ENCODE measurements at places on chromosomes 6 and 20.
A peak's percentile ranks its signal among the peaks of the same experiment; 100 is the strongest.

GRCh38 chr6:147586044-147586443 is 77.6 kb downstream of the SAMD5 start:
- no peak for DNase-seq

DNA sequence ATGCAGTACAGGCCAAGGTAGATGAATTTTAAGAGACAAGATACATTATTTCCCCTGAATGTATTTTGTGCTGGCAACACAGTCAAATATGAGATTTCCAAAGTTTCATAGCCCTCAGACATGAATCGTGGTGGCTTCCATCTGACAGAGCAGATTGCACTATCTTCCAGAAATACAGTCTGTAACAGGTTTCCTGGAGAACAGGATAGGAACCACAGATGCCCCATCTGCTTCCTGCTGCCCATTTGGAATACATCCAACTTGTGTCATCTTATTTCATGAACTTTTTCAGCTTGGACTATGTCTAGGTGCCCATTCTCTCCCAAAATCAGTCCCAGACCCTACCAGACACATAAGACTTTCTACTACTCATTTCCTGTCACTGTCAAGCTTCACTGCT is 426.0 kb downstream of the KIF16B start:
- no peak for DNase-seq

DNA sequence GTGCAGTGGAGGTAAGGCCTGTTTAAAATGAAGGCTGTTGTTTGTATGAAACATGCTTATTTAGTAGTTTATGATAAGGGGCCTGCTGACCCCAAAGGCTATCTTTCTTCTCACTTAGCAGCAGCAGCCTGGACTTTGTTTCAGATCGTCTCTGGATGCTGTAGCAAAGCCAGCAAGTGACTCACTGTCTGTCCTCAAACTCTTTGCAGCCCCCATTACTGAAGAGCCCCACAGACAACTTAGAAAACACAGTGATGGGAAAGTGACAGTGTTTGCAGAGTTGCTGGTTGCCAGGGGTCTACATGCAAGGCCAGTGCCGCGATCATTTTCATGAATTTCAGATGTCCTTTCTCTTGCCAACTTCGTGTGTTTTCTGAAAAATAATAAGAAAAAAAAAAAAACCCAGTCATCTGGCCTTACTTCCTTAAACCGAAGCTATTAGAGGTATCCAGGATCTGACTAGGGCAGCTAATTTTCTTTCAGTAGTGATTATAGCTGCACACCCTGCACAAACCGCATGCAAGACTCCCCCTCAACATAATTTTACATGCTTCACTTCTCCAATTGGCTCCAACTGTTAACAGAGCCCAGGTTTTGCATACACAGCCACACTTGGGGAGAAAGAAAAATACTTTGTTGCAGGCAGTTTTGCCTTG is 11.6 kb upstream of the F13A1 start:
- peak; percentile 51 for DNase-seq

GRCh38 chr20:61822396-61822795 is 243.3 kb downstream of the TAF4 start:
- no peak for DNase-seq

- DNase-seq = peak; percentile 71
Measured at GRCh38 chr20:51531141-51531710, 11.3 kb downstream of the NFATC2 start.

GRCh38 chr6:154388803-154389202 is 32.2 kb upstream of the IPCEF1 start:
- no peak for DNase-seq

GRCh38 chr6:88982720-88983119 is 19.3 kb upstream of the RNGTT start:
- DNase-seq = peak; percentile 55

DNA sequence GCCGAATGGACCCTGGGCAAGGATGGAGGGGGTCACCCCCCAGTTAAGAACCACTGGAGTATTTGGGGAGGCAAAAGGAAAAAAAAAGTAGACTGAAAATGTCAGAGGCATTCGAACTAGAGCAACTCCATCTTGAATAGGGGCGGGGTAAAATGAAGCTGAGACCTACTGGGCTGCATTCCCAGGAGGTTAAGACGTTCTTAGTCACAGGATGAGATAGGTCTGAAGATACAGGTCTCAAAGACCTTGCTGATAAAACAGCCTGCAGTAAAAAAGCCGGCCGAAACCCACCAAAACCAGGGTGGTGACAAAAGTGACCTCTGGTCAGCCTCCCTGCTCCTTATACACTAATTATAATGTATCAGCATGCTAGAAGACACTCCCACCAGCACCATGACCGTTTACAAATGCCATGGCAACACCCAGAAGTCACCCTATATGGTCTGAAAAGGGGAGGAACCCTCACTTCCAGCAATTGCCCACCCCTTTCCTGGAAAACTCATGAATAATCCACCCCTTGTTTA is 70.4 kb upstream of the KCNG1 start:
- no peak for DNase-seq

DNA sequence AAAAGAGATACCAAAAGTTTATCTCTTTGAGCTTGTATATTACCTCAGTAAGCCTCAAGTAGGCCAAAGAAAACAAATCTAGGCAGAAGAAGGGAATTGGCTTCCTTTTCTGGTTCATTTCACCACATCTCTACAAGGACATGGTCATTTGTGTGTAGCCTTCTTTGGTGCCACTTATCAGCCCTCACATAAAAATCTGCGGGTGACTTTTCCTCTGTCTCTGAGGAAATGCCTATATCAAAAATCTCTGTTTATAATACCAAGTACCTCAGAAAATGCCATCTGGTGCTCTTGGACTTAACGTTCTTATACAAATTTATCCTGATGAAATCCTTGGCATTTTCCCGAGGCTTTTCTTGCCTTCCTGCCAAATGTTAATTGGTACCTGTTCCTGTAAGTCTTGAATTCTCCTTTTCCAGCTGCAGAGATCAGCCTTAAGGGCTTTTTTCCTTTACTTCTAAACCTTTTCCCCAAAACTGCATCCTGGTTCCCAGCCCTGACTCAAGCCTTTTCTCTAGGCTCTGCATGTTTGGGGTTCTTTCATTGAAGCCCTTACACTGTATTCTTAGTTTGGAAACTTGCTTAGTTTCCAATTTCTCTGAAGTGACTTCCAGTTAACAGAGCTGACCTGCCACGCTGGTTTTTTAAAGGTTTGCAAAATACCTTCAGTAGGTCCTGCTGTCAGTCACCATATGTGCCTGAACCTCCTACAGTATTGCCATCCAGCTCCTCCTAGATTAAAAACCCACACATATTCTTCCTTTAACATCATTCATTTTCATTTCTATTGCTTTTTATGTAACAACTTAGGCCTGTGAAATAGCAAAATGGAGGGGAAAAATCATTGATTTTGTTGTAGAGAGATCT is 191.2 kb upstream of the PREP start:
- no peak for DNase-seq

DNA sequence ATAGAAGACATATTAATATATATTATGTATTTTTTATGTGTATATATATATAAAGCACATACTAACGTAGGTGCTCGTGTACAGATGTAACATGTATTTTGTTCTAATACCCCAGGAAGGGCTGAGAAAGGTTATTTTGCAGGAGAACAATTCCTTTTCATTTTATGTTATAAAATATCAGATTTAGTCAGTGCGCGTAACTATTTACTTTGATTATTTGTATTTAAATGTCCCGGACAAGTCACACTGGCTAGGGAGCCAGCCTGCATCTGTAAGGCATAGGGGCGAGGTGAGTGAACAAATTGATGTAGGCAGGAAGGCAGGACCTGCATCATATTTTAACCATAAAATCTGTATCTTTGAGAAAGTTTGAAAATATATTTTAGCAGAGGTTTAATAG is 74.1 kb downstream of the BMP7 start:
- no peak for DNase-seq

DNA sequence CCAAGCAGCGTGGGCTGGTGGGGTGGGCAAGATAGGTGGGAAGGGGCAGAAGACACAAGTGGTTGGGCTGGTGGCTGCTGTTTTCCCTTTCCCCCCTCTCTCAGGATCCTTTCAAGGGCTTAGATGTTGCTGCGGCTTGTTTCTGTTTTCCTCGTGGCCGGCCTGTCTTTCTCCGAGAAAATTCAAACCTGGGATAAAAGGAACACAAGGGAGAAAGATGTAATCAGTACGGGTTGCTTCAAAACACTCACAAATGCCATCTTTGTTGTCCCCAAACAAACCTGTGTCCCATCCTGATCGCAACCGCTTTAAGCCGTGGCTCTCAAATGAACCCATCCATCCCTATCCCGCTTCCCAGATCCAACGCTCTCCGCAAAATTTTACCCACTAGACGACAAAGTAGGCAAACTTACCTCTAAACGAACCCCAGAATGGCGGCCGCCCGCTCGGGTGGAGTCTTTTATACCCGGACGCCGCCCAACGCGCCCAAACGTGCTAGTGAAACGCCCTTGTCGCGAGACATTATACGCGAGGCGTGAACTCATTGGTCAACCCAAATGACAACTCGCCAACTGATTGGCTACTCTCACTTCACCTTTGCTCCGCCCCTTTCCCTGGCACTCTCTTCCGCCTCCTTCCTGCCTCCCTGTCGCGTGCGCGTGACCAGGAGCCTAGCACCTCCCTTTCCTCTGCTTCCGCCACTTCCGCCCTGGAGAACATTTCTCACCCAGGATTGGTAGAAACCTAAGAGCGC is at the start of gene PPP1R10:
Gene PPP1R10 (minus strand): TSS at position 433 of the 754 bp plus-strand sequence. CDS start 7,299 bp downstream, outside the sequence.
- peak; percentile 94 for DNase-seq

- no peak for DNase-seq
Measured at GRCh38 chr6:19697744-19698290, 139.4 kb upstream of the ID4 start.

DNA sequence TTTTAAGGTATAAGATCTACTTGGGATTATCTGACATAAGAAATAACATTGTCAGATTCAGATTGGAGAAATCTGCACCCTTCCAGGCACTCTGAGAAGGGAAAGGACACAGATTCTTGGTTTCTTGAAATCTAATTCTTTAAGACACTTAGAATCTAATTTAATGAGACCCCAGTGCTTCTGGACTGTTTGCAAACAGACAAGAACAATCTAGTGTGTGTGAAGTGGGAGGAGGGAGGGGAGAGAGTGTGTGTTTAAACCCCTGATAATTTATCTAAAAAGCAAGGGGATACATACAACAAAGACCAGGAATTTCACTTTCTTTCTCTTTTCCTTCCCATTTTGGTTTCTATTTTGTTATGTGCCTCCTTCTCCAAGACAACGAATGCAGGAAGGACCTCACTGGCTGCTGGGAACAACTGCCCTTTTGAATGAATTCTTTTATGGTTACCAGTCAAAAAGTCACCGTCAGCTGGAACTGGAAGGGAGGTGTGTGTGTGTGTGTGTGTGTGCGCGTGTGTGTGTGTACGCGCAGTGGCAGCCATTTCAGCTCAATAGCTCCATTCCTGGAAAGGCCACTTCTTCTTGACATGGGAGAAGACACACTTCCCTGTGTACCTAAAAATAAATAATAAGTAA is 129.4 kb downstream of the BCAS1 start:
- no peak for DNase-seq

DNA sequence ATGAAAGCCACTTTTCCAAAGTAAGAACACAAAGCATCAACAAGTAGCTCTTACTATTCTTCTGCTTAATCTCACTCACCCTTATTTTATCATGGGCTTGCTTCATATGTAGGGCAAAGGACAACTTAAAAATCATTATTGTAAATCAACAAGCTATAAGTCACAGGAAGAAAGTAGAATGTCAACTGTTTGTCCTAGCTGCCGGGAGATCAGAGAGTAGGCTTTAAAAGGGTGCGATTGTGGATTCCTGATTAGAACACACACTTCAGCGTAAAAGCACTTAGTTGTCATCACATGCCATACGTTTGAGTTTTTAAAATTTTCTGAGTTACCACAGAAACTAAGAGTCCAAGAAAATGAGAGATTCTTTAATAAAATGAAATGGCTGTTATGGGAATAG is 44.4 kb upstream of the NHSL1 start:
- DNase-seq = no peak

GRCh38 chr6:37520926-37521325 is 21.2 kb upstream of the CCDC167 start:
- no peak for DNase-seq

DNA sequence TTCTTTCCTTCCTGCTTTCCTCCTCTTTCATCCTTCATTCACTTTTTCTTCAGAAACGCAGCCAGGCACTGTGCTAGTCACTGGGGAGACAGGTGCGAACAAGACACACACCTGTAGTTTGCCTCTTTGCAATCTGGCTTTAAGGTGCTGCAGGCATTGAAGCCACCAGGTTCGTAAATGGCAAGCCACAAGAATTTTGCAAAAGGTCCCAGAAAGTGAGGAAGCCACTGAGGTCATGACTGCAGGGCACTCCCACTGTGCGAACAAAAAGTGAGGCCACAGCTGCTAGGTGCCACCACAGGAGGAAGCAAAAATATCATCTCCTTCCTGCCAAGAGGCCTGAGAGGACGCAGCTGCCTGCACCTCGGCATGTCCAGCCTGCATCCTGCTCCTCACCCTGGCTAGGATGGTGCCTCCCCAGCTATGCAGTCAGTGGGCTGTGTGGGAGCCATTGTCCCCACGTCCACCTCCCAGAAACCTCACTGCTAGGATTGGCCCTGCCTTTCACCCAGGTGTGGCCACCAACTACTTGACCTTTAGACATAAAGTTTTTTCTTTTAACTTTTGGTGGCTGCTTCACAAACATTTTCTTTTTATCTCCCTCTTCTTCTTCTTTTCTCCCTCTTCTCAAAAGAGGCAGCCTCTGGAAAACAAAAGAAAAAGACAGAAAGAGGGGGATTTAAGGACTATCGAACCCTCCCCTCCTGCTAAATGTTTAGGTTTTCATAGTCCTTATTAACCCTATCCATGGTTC is 230.8 kb downstream of the BCAS1 start:
- peak; percentile 51 for DNase-seq

- no peak for DNase-seq
Measured at GRCh38 chr6:39815356-39815755, 23.2 kb downstream of the DAAM2 start.

DNA sequence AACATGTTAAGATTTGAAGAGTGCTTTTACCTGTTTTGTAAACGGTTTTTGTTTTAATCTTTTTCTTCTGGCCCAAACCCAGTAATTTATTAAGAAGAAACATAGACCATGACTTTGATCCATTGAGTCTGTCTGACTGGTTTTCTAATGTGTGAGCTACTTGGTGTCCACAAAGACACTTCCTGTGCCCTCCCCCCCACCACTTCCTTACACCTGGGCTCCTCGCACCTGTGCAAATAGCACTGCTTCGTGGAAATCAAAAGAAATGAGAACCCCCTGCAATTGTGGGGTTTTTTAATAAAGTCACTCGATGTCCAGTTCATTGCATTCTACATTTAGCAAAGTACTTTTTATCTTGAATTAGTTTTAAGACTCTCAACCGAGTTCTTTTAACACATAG is 65.5 kb downstream of the SMOC2 start:
- no peak for DNase-seq

DNA sequence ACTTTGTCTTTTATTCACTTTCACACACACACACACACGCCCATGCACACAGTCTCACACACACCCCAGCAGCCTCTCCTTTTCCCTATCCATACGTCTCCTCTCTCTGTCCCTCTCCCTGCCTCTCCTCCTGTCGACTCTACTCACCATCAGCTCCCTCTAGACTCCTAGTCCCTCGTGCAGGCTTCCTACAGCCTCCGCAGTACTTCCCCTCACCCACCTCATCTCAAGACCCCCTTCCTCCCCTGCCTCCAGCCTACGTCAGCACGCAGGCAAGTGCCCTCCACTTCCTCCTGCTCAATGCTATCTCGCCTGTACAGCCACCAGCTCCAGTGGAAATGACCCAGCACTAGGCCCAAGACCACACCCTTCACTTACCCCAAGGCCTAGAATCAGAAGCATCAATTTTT is 820 bp upstream of the TREML2 start:
- no peak for DNase-seq

GRCh38 chr6:15429141-15430110 is 183.6 kb downstream of the JARID2 start:
- DNase-seq = no peak

Data from GM10248 (cell line).